ENCODE measurements at places on chromosomes 3 and 15.

- DNase-seq = no peak
These were observed 55.3 kb downstream of the ARHGAP31 start for GRCh38 chr3:119349354-119350041.

DNA sequence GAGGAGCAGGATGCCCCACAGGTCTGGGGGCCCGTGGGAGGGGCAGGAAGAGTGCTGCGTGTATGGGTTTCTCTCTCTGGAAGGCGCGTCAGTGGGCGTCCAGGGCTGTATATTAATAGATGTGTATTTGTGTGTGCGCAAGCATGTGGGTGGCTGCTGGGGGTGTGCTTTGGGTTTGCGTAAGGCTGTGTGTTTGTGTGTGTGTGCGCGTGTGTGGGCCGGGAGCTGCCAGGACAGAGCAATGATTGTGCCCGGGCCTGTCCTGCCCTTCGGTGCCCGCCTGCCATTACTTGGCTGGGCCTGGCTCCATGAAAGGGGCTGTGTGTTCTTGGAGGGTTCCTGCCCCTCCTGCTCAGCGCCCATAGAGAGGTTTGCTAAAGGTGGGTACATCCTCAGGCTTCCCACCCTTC, 16.3 kb downstream of the CSPG4 start:
- DNase-seq = no peak

- DNase-seq = no peak
These were observed 5.6 kb upstream of the NCEH1 start for GRCh38 chr3:172716476-172716875.

GRCh38 chr15:25796395-25796794, 66.7 kb downstream of the ATP10A start:
- no peak for DNase-seq

DNA sequence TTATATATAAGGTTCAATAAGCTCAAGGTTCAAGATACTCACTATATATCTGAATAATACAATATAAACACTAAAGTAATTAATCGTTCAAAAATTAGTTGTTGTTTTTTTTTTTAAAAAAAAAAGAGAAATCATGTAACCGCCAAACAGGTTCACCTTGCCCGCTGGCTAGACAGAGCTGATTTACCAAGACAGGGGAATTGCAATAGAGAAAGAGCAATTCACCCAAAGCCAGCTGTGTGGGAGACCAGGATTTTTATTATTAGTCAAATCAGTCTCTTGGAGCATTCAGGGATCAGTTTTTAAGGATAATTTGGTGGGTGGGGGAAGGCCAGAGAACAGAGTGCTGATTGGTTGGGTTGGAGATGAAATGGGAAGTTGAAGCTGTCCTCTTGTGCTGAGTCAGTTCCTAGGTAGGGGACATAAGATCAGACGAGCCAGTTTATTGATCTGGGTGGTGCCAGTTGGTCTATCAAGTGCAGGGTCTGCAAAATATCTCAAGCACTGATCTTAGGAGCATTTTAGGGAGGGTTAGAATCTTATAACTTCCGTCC, 7.9 kb downstream of the HIGD1A start:
- DNase-seq = no peak

- DNase-seq = peak; percentile 25
These were observed 39.6 kb downstream of the DPH6 start for GRCh38 chr15:35506272-35506870.

GRCh38 chr3:18007980-18008379, 265.5 kb upstream of the TBC1D5 start:
- no peak for DNase-seq

DNA sequence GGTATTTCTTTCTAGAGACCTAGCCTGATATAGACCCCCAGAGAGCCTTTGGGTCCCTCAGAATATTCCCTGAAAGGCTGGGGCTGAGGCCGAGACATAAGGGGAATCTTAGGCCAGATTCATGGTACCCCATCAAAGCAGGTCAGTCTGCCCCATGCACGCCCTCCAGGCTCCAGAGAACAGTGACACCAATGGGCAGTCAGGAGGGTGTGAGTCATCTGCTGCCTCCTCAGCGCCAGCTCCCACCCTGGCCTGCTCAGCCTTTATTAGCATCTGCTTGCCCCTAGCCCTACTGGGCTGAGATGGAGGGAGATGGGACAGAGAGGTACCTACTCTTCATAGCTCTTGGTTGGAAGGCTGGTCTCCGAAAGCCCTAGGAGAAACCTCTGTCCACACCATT, 14.3 kb upstream of the CAMKV start:
- DNase-seq = no peak

GRCh38 chr15:42133886-42134502, 22.4 kb downstream of the PLA2G4F start:
- peak; percentile 25 for DNase-seq

- no peak for DNase-seq
These were observed 4.9 kb upstream of the ACKR4 start for GRCh38 chr3:132592216-132592615.

GRCh38 chr15:31027910-31028578, 36.6 kb upstream of the MTMR10 start:
- no peak for DNase-seq

DNA sequence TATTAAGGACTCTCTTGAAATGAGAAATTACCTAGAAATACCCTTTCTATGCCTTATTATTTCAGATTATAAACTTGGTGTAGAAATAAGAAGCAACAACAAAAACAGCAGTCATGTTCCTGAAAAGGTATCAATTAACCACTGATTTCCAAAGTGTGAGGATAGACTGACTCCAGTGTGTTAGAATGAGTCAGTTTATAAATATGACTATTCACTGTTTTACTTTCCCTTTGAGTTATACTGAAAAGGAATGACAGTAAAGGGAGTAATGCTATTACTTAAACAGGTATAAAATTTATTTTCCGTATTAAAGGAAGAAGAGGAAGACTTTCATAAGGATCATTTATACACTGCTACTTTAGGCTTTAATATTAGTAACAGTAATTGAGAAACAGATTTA, 12.9 kb downstream of the GMNC start:
- DNase-seq = no peak

GRCh38 chr15:38041576-38041975, 107.1 kb downstream of the TMCO5A start:
- DNase-seq = no peak

- DNase-seq = no peak
These were observed 42.0 kb downstream of the THBS1 start for GRCh38 chr15:39622660-39623516.

DNA sequence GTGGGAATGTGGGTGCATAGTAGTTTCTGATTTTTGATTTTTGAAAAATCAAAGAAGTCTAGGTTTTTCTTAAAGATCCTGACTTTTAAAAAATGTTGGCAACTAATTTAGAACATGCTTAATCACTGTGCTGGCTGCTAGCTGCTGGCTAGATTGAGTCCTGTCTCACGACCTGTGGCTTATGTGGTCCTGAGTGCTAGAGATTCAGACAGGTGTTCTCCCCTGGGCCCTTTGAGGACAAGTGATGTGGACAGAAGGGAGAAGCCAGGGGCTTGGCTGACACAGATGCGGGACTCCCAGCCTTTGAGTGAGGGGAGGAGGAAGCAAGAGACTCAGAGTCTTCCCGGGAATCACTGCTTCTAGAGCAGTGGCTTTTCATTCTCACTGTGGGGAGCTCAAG, 47.5 kb downstream of the CORO2B start:
- no peak for DNase-seq

DNA sequence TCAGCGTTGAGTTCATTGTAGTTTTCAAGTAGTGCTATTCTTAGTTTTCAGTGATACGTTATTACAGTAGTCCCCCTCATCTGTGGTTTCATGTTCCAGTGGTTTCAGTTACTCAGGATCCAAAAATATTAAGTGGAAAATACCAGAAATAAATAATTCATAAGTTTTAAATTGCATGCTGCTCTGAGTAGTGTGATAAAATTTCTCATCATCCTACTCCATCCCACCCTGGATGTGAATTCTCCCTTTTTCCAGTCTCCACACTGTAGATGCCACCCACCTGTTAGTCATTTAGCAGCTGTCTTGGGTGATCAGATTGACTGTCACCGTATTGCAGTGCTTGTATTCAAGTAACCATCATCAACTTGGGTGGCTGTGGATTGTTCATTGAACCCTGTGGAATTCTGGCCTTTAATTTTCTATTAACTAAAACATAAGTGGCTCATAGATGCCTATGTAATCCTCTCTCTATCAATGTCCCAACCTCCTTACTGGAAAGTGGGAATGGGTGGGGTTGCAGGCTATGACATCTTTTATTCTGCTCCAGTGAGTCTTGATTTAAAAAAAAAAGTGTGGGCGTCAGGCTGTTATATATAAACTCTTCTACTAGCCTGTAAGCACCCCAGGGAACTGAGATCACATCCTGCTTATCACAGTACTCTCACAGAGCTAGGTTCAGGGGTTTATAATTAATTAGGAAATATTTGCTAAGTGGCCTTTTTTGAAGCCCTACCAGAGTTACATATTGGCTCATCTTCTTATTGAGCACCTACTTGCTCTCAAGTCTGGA, 97.5 kb downstream of the CFAP20DC start:
- DNase-seq = no peak

DNA sequence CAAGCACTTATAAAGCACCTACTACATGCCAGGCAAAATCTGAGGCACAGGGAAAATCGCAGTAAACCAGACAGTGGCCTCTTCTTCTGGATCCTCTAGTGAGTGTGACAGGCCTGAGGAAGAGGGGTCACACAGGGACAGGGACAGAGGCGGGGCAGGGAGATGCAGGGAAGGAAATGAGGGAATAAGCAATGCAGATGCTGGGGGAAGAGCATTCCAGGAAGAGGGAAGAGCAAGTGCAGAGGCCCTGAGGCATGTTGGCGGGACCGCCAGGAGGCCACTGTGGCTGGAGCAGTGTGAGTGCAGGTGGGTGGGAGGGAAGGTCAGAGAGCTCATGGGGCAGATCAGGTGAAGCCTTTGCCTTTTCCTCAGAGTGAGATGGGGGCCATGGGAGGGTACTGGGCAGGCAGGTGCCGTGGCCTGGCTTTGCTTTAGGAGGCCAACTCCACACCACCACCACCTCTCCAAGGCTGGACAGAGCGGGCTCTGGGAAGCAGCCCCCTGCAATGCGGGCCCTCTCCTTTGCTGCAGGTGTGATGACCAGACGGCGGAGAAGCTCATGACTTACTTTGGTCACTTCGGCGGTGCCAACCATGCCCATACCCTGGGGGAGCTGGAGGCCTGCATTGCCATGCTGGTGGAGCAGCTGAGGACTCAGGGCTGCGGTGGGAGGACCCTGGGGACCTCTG, 26.8 kb upstream of the GP9 start:
- no peak for DNase-seq

GRCh38 chr3:192223815-192224214, 503.5 kb downstream of the FGF12 start:
- DNase-seq = no peak

DNA sequence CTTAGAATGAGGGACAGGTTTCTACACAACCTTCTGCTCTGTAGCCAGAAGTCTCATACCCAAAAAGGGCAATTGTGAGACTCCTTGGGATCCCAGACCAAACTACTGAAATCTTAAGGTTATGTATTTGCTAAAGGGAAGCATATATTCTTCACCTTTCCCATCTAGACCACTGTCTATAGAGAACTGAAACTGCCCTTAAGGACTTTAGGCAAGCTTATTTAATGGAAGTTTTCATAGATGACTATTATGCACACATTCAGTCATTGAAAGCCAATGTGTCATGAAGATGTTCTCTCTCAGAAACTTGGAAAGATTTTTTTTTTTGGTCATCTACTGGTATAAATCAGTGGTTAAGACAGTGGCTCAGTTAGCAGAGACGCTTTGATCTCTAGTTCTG, 365.3 kb downstream of the MCTP2 start:
- no peak for DNase-seq

DNA sequence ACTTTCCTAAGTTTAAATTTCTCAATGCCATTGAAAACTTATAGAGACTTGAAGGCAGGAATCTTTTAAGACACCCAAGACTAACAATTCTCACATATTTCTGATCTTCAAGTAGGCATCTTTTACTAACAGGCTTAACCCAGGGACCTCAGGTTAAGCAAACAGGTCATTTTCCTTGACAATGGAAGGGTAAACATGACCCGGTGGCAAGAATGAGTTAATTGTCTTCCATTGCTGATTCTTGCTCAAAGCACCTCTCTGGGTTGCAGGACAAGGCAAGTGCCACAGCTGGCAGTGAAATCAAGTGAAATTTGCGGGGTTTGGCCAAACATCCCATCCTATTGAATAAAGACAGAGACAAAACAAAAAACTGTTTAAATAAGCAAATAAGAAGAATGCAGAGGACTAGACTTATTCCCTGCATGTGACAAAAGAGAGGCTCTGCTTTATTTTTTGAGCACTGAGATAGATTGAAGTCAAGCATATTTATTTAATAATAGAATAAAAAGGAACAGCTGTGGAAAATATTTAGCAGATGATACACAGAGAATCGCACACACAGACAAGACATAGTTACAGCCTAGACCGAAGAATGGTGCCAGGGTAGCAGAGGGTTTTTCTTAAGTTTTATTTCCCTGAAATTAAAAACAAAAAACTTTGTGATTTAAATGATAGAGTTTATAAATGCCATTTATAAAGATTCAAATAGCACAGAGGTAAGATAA, 56.0 kb upstream of the MITF start:
- no peak for DNase-seq

Data from DMS79 treated with DMSO at 0.1 percent for 48 hours (cell line).